ENCODE measurements at places on chromosomes 4 and X.

- no peak for DNase-seq
Measured at GRCh38 chr4:28075401-28075956, 1214.8 kb downstream of the STIM2 start.

DNA sequence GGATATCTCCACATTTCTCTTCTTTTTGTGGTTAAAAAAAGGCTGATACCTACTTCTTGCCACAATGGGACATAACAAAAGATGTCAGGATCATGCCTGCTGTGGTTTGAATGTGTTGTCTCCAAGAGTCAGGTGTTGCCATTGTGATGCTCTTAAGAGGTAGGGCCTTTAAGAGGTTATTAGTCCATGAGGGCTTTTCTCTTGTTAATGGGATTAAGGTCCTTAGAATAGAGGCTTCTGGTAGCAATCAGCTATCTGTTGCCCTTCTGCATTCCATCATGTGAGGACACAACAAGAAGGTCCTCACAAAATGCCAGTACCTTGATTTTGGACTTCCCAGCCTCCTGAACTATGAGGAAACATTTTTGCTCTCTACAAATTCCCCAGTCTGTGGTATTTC, 191.4 kb downstream of the GBA3 start:
- no peak for DNase-seq

- DNase-seq, result no peak
Measured at GRCh38 chr4:45527160-45527559, 596.7 kb downstream of the GABRG1 start.

DNA sequence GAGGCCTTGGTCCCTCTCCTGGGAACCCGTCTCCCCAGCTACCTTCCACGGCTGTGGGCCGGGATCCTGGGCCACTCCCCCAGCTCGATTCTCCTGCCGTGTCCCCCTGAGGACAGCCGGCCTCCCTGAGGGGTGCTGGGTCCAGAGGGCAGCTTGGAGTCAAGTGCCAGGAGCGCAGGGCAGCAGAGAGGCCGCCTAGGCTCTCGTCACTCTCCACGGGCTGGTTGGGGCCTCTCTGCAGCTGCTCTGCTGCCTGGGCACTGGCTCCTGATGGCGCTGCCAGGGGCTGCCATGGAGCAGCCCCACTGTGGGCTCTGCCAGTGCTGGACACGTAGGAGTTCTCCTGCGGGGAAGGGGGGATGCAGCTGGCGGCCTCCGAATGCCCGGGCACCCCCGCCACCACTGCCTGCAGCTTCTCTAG, 6.7 kb downstream of the IRAK1 start:
- no peak for DNase-seq

GRCh38 chr4:2261110-2261852, 628 bp downstream of the MXD4 start:
- no peak for DNase-seq

GRCh38 chr4:37561196-37561802, 124.9 kb downstream of the RELL1 start:
- no peak for DNase-seq

GRCh38 chrX:112760697-112761096, 79.9 kb downstream of the AMOT start:
- DNase-seq, result no peak

DNA sequence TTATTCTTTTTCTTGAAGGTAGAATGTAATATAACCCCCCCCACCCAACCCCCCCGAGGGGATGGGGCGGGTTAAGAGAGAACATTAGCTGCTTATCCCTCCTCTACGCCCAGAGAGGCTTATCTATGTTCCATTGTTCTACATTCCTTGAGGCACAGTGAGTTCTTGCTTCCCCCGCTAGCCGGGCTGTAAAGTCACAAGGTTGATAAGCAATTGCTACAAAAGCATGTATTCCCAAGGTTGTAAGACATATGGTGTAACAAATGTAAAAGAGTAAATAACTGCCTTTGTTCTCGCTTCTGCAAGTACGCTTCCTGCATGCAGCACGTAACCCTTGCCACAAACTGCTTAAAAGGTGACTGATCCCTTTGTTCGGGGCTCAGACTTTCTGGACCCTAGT, 8.2 kb downstream of the DCAF8L2 start:
- no peak for DNase-seq

DNA sequence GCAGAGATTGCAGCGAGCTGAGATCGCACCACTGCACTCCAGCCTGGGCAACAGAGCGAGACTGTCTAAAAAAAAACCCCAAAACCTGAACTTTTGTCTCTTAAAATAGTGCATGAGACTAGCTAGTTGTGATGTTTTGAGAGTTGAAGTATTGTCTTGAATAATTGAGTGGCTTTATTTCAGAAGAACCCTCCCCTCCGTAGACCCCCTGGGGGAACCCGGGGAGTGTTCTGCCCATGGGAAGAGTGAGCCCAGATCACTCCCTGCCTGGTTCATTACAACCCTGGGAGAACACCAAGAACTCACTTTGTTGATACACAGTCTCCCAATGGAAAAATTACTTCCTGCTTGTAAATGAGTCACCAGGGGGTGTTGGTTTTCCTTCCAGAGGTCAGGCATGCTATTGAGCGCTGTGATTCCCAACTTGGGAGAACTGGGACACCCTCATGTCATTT, 65.3 kb upstream of the SHISA3 start:
- no peak for DNase-seq

DNA sequence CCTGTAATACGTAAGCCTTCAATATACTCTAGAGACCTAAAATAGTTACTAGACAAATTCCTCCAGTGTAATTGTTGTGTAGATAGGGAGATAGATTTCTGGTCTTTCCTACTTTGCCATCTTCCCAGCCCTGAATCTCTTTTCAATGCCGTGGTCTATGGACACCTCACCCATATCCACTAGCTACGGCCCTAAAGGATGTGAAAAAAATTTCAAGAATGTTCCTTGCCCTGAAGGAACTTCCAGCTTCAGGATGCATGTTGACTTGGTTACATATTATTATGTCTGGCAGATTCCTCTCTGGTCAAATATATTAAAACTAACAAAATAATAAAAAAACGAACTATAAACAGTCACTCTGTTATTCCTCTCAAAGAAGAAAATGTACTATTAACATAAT, 52.4 kb upstream of the TSPAN5 start:
- no peak for DNase-seq

DNA sequence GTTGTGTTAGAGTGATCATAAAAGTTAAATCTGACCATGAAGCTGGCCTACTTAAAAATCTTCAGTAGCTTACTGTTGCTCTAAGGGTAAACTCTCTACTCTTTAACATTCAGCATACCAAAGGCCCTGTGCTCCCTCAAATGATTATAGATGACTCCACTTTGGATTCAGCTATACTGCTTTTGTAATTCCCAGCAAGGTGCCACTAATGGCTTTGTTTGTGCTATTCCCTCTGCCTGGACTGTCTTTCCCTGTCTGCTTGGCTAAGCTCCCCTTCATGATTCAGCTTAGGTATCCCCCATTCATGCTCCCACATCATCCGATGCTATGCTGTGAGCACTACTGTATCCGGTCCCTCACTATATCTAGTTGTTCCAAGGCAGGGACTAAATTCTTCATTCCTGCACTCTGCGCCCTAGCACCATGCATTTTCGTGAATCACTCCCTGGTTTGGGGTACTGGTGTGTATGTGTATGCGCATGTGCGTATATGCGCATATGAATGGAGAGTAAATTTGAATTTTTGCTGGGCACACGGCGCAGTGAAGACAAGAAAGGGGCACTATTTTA, 453 bp upstream of the PBDC1 start:
- no peak for DNase-seq

GRCh38 chr4:55865228-55865806, 11.9 kb downstream of the EXOC1 start:
- no peak for DNase-seq

DNA sequence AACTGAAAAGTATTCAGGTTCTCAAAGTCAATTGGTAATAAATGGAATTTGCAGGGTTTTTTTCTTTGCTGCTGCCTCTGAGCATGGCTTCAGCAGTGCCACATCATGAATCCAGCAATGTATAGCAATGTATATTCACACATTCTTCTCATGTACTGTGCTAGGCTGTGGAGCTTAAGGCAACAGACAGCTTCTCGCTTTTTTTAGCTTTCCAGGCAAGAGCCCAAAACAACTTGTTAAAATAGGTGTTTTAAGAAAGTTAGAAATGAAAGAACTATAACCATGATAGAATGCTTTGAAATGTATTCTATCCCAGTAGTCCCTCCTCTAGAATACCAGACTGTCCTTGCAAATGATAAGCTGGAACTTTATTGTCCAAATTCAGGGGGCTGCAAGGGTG, 30.4 kb downstream of the SMIM43 start:
- no peak for DNase-seq

DNA sequence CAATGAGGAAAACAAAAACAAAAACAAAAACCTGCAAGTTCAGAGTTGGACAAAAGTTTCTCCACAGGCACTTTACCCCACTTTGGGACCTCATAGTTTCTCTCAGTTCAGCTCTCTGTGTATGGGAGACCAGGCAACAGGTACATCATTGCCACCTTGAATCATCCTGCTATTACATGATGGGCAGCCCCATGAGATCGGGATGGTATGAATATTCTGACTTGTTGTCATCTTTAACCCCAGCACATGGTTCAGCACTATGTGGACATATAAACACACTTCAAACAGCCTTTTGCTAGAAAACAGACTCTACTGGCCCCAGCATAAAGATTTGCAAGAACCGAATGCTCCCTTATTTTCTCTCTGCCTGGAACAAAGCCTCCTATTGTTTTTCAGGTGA, 176.9 kb upstream of the SCML1 start:
- DNase-seq, result no peak

GRCh38 chrX:3134316-3134945, 93.2 kb downstream of the ARSF start:
- no peak for DNase-seq

DNA sequence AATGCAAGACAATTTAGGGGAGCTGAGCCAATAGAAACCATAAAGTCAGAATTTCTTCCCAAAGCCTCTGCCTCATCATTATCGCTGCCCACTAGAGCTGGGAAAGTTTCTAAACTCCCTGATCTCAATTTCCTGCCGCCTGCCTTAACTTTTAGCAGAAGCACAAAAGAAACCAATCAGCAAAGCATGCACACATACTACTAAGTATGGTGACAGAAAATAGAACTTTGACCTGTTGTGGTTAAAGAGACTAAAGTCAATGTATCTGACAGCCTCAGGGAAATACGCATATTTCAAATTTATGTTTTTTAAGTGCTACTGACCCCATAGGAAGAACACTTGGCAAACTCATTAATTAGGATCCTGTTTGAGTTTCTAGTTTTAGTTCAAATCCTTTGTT, 10.1 kb downstream of the STK26 start:
- DNase-seq, result no peak

DNA sequence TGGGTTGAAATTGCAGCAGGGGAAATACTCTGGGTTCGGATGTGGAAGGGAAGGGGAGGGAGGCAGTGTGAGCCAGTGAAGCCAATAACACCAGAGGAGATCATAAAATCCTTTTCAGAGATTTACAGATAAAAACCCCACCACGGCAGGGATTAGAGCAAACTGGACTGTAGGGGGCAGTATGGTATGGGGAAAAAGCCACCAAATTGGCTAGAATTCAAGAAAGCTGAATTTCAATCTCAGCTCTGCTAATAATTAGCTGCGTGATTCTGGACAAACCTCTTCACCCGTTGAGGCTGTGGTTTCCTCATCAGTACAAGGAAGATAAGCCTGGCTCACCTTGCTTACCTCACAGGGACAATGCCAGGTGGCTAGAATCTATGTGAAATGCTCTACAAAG, 108.1 kb downstream of the ATG4A start:
- no peak for DNase-seq

DNA sequence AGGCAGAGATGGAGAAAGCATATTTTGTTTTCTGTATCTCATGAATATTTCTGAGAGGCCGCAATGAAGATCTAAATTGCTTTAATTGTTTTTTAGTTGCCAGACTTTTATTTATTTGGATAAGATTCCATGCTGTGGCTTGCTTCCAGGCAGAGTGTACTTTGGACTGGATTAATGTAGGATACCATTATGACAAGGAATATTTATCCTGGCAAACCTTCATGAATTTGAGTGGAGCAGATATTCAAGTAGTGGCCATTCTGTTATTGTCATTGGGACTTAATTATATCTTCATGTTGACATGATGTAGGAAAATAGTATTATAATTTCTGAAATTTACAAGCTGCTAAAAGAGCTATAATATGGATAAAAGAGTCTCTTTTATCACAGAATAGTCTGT, 182.9 kb downstream of the C4orf33 start:
- DNase-seq, result no peak

GRCh38 chr4:168618577-168619265, 121.9 kb downstream of the PALLD start:
- no peak for DNase-seq

DNA sequence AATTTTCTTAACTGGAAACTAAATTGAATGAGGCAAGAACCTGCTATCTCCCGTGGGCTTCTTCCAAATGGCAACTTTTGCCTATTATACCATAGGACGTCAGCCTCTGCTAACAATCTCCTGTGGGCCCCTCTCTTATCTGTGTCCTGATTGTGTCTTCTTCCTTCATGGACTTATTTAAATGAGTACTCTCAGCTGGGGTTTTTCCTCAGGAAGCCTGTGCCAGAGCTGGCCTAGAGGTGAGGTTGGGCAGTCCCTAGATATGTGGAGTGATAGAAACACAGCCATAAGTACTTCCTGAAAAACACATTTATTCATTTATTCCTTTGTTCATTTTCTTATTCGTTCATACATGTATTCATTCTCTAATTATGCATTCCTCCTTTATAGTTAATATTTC, 712.5 kb upstream of the SLIT2 start:
- DNase-seq, result no peak

DNA sequence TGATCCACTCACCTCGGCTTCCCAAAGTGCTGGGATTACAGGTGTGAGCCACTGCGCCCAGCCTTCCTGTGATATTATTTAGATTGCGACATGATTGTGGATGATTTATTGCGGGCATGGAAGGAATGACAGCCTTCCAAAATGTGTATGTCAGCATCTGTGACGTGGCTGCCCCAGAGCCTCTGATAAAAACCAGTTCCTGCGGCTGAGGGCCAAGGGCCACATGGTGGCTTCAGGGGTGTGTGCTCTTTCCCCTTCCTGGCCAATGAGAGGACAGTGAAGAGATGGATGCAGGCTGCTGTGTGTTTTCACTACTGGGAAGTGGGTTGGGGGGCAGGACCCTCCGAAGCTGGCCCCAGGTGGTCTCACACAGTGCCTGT, 57.4 kb upstream of the HGFAC start:
- no peak for DNase-seq

DNA sequence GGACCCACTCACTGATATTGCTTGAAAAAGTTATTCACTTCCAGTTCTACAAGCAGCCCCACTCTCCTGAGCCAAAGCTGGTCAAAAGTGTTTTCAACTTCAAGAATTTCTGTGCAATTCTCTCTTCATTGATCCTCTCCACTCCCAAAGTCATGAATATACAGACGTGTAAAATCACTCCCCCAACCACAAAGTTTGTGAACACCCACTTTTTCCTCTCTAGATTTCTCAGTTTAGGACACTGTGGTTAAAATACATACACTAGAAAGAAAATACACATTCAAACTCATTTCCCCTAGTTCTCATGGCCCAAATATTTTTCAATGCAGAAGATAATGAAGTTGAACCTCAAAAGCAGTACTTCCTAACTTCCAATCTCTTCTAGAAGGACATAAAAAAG, 116.3 kb downstream of the MSN start:
- no peak for DNase-seq

Measured in activated CD8-positive, alpha-beta memory T cell treated with anti-CD3 and anti-CD28 coated beads for 4 hours (primary cell).